NCI-H2081 treated with DMSO at 0.1 percent for 48 hours (cell line): ENCODE measurements at places on chromosomes 4 and X.

GRCh38 chrX:1102786-1103185 lies 109.7 kb downstream of the CRLF2 start:
- no peak for DNase-seq

- no peak for DNase-seq
Measured at GRCh38 chr4:173415092-173415491, 16.2 kb upstream of the SCRG1 start.

GRCh38 chrX:71367396-71367795 lies 1.2 kb downstream of the TAF1 start:
- no peak for DNase-seq

DNA sequence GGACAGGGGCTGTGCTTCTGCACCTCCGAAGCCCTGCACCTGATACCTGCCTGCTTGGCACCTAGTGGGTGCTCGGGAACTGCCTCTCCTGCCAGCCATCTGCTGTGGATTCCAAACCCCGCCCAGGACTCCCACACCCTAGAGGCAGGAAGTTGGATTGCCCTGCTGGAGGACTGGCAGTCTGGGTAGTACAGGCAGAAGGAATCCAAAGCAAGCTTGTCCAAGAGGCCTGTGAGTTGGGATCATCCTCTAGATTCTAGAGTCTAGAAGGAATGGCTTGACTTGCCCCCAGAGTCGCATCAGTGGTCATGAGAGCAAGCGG lies 64.6 kb upstream of the MTM1 start:
- no peak for DNase-seq

- DNase-seq = no peak
Measured at GRCh38 chr4:157165935-157166610, 54.5 kb upstream of the GRIA2 start.

DNA sequence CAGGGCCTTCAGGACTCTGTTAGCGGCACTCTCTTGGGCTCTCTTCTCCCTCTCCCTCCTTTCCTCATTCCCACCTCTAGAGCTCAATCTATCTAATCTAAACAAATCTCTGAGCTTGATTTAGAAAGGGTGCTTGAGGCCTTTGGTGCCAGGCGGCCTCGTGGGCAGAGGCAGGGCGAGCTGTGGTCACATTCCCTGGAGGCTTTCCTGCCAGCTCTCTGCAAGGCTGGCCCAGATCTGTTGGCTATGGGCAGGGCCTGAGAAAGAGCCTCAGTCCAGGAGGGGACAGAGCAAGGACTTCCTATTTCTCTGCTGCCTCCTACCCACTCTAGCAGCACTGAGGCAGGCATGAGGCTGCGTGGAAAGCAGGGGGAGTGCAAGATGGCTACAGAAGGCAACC lies 38.6 kb downstream of the PJA1 start:
- DNase-seq = no peak

DNA sequence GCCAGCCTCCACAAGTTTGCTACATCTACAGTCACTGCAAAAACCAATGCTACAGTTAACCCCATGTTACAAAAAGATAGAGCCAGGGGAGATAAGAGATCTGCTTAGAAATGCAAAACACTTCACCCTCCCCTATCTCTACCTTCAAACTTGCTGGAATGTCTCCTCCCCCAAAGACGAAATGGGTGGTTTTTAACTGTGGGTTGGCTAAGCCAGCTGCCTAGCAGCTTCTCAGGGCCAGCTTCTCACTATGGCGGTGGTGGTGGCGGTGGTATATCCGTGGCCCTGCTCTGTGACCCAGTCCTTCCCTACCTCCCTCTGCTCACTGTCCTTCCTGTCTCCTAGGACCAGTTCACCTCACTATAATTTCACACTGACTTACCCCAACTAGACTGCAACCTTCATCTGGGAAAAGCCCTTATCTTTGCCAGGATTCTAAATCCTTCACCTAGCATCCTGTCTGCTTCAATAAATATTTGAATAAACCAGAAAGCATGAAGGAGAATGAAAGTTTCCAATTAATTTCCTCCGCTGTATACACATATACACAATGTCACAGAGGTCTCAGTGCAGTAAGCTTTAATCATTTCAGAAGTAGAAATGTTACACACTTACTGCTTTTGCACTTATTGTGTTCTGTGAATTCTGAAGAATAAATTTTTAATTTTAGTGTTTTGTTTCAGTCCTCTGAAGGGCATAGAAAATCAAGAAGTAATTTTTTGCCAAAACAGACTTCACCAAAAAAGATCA lies 46.3 kb downstream of the SH3KBP1 start:
- no peak for DNase-seq

- DNase-seq = no peak
Measured at GRCh38 chrX:10350221-10350620, 193.4 kb downstream of the CLCN4 start.

GRCh38 chrX:106963111-106963510 lies 36.9 kb downstream of the MORC4 start:
- DNase-seq = no peak

DNA sequence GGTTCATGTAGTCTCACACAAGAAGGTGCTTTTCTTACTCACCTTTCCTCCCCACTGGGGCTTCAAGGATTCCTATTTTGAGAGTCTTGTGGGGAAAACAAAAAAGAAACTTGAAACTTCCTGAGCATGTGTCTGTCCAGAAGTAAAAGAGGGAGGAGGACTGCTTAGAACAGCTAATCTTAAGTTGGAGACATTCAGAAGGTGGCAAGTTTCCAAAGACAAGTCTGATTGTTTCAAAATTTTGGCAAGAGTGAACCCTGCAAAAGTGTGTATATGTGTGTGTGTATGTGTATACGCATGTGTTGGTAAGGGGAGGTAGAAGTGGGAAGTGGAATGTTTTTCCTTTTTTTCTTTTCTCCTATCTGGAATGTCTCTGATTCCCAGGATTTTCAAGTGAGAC lies 189.0 kb upstream of the FRMPD4 start:
- no peak for DNase-seq

DNA sequence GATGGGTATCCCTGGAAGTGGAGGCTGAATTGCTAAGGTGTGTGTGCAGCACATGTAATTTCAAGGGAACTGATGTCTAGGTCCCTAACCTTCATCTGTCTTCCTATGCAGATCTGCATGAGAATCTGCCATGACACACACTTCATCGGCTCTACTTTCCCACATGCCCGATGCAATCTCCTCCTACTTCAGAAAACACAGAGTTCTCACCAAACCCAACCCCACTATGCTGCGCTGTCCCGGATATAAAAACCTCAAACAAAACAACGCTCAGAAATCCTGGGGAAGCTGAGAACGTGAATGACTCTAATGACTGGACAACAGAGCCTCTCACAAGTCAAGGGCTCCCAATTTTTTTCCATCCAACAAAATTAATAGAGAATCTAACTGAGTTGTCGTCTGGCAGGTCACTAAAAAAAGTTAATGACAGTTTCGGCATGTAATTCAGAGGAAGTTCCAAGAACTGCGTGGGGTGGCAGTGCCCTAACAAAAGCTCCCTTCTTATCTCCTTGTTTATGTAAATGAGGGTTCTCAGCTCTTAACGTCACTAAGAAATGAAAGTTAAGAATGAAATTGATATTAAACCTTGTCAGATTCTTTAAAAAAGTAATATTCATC lies 39.0 kb downstream of the STX18 start:
- DNase-seq = no peak

GRCh38 chr4:177125656-177126055 lies 184.0 kb upstream of the NEIL3 start:
- no peak for DNase-seq

- no peak for DNase-seq
Measured at GRCh38 chr4:69875576-69875975, 15.6 kb upstream of the SULT1E1 start.

GRCh38 chrX:53163436-53163835 lies 61.6 kb downstream of the KDM5C start:
- no peak for DNase-seq

GRCh38 chr4:176817204-176817603 lies 24.5 kb upstream of the VEGFC start:
- DNase-seq = no peak

DNA sequence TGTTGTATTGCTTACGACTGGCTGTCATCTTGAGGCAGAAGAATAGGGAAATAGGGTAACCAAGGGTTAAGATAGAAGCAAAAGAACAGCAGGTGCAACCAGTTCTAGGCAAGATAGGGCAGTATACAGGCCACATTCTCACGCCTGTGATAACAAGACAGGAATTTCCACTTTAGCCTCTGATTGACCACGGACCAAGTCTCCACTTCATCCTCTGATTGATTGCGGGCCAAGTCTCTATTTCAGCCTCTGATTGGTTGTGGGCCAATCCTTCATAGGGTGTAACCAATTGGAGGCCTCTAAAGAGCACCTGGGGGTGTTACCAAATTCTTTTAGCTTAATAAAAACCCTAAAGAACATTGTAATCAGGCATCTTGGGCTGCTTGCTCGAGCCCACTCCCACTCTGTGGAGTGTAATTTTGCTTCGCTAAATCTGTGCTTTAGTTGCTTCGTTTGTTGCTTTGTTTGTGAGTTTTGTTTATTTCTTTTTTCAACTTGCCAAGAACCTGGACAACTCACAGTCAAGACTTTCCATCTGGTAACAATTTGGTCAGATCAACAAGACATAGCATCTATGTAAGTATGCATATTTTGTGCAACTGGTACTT lies 8.7 kb upstream of the TBC1D9 start:
- DNase-seq = no peak

DNA sequence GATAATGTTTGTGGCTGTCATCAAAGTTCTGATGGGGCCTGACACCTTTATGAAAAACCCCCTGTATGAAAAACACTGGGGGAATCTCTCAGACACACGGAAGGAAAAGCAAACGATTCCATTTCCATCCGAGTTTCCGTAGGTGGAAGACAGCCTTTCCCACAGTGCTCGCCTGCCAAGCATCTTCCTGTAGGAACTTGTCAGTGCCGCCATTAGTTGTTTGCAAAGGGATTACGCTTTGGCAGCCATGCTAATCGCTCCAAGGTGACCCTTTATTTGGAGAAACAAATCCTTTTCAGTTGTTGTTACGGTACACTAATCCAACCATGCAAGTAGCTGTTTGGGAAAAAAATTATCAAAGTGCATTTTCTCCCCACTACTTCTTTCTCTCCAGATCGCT lies 44.4 kb upstream of the STOX2 start:
- no peak for DNase-seq

DNA sequence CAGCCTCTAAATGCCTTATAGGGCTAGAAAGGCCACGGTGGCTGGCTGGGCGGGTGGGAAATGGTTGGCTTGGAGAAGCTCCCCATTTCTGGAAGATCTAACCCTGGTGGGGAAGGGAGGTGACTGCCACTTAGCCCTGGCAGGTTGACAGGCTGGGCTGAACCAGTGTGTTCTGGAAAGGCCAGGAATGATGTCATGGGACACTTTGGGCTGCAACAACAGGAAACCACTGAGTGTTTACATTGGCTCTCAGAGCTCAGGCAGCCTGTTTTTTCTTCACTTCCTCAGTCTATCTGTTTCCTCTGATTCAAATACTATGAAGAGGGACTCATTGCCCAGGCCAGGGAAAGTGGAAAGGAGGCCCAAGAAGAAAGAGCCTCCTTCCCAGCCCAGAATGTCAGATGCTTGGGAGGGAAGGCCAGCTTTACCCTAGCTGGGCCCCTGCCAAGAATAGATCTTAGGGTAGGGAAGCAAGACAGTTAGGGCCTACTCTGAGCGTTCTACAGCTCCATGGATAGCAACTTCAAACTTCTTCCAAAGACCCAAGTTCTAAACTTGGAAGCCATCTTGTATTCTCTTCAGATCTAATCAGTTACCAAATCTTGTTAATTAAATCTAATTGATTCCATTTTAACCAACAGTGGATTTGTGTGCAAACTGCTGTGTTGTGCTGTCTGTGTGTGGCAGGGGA lies 65.8 kb upstream of the MSN start:
- no peak for DNase-seq

GRCh38 chrX:131264665-131265064 lies 24.4 kb downstream of the IGSF1 start:
- no peak for DNase-seq

- no peak for DNase-seq
Measured at GRCh38 chr4:176614793-176615192, 177.9 kb downstream of the VEGFC start.

DNA sequence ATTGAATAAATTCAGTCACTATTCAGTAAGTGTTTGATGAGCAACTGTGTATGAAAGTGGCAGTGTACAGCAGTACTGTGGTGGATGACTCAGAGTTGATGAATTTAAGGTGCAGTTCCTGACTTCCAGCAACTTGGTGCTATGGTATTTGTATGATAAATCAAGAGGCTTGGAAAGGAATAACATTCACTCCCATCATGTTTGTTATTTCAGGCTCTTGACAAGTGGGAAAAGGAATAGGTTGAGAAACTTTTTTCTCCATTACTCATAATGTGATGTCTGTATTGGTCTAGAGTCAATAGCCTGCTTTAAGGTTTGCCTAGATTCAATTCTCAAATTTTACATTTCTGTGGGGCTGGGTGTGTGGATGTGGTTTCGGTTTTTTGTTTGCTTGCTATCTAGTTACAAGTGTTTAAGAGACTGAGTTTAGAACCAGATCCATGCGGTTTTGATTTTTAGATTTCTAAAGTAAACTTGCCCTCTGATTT lies 35.1 kb upstream of the CYP2U1 start:
- no peak for DNase-seq

DNA sequence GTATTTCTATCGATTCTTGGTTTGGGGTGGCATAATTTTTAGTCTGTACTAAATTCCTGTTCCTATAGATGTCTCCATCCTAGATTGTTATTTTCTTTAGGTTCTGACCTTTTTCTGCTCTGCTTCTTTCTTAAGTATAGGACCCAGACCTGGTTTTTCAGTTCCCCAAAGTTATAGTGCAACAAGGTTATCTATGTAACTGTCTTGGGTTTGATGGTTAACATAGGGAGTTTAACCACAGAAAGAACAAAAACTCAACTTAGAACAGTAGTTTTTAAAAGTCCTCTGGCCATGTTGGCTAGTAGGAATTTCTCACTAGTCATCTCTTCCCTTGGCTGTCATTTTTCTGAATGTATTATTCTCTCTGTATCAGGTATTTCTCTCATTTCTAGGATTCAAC lies 38.8 kb upstream of the MAD2L1 start:
- no peak for DNase-seq

- DNase-seq = no peak
Measured at GRCh38 chr4:23001478-23001877, 308.7 kb downstream of the GBA3 start.

DNA sequence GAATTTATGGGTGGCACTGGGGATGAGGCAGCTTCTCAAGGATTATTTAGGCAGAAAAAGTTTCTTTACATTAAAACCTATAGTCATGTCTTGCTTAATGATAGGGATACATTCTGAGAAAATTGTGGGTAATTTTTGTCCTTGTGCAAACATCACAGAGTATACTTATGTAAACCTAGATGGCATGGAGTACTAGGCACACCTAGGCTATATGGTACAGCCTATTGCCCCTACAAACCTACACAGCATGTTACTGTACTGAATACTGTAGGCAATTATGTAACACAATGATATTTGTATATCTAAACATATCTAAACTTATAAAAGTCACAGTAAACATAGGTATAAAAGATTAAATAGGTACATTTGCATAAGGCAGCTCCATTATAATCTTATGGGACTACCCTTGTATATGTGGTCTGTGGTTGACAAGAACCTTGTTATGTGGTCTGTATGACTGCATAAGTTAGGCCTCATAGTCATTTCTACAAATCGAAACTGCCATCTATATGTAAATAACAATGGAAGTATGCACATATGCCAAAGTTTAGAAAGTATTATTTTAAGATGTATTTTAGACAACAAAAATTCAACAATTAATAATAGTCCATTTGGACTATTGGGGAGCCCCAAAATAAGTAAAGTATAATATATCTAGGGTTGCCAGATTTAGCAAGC lies 87.3 kb downstream of the CFAP299 start:
- DNase-seq = no peak

GRCh38 chrX:110373310-110373709 lies 14.7 kb downstream of the RTL9 start:
- no peak for DNase-seq
